ENCODE measurements at places on chromosomes 5 and 9. TPM values are rescaled to one million over a fixed set of nuclear protein-coding genes. Genes with fewer than 3 reads are reported as not detected.
A peak's percentile ranks its signal among the peaks of the same experiment; 100 is the strongest.

DNA sequence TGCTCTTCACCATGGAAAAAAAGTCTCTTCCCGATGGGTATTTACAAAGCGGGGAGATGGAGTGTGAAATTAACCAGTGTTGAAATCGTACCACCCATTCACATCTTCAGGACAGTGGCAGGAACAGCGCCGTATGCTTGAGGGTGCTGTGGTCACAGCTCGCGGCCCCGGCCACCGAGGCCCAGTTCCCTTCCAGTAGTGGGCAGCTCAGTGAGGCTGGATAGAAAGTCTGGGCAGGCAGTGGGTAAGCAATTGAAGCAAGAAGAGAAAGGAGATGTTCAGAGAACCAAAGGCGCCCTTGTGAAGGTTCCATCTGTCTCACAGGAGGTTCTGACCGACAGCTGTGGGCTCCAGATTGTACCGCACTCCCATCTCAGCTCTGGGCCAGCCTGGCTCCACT lies 59.1 kb downstream of the SECISBP2 start:
- peak overlapping the region; percentile 53 for H3K27ac ChIP-seq
- H3K4me1 ChIP-seq, result peaks cover 86% of the 10 kb centered on the region
- peaks cover 65% of the 10 kb centered on the region for H3K36me3 ChIP-seq
- no peak for DNase-seq

GRCh38 chr5:14413331-14413750 lies 168.3 kb upstream of the OTULINL start:
- peak overlapping the region; percentile 94 for H3K27ac ChIP-seq
- peaks cover 59% of the 10 kb centered on the region for H3K4me1 ChIP-seq
- H3K4me3 ChIP-seq, result peak overlapping the region; percentile 71

DNA sequence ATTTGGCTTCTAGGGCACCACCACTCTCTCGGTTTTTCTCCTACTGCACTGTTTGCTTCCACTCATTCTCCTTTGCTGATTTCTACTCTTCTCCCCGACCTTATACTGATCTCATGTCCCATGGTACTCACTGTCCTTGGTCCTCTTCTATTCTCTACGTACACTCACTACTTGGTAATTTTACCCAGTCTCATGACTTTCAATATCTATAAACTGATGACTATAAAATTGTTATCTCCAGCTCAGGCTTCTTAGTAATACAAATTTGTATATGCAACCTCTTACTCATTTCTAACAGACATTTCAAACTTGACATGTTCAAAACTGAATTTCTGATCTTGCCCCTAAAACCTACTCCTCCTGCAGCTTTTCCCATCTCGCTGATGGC lies 4.1 kb downstream of the RAPGEF6 start:
- no peaks in the 10 kb centered on the region for H3K27me3 ChIP-seq
- H3K4me3 ChIP-seq, result no peak overlapping the region
- H3K4me1 ChIP-seq, result peaks cover 36% of the 10 kb centered on the region
- H3K36me3 ChIP-seq, result peaks cover 28% of the 10 kb centered on the region

DNA sequence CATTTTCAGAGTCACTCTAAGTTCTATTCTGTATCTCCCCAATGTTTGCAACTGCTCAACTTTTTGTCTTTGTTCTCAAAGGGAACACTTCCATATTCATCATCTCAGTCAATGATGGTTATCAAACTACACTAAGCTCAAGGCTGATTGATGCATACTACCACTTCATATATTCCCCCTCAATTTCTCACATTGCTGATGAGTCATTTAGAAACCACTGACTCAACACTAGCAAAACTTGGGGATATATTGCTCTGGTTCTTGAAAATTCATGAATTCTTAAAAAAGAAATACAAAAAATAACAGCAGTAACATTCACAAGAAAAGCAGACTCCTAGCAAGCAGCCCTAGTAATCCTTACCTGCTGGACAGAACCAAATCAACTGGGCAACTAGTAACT lies 52.2 kb downstream of the ABHD17B start:
- peaks cover 11% of the 10 kb centered on the region for H3K4me1 ChIP-seq
- H3K4me3 ChIP-seq, result no peak overlapping the region
- DNase-seq, result no peak

DNA sequence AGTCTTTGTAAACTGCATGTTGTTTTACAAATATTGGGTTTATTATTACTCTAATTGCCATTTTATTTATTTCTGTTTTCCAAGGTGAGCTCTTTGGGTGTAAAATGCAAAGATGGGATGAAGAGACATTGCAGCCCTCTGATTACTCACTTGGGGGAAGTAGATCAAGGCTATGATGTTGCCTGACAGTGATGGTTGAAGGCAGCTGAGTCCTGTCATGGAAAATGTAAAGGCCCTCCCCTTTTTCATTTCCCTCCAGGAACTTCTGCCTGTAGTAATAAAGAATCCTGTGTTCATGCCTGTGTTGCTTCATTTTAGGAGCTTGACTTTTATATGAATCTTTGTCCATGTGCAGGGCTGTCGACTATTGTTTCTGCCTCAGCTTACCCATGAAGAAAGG lies 605.4 kb upstream of the CLINT1 start:
- H3K4me3 ChIP-seq, result no peak overlapping the region
- H3K27me3 ChIP-seq, result no peaks in the 10 kb centered on the region
- no peaks in the 10 kb centered on the region for H3K36me3 ChIP-seq
- DNase-seq, result no peak
- no peak overlapping the region for H3K27ac ChIP-seq

DNA sequence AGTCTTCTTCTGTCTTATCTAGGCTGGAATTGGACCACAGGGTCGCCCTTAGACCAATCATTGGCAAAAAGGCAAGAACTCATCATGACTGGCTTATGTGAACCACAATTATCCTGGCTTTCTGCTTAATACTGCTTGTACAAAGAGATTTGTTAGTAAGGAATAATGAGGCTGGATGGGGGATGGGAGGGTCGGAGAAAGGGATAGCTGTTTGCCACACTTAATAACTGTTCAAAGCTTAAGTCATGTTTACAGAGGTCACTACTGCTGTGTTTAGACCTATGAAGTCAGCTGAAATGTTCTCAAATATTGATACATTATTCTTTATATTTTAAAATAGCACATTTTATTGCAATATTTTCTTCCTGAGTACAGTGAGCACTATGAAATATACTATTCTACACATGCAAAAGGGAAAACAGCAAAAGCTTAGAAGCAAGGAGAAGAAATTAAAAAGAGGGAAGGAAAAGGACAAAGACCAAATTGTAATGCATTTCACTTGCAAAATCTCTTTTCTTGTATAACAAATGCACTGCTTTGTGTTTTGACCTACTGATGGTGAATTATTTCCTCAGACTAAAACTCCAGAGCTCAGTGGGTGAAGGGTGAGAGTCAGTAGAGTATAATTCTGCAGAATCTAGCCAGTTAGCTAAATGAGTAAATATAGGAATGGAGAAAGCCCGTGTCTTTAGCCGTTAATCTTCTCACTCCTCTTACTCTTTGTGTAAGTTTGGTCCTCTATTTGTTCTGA lies 404.9 kb upstream of the ZNF608 start:
- H3K27ac ChIP-seq, result no peak overlapping the region
- H3K4me1 ChIP-seq, result no peaks in the 10 kb centered on the region
- H3K4me3 ChIP-seq, result no peak overlapping the region
- DNase-seq, result no peak

DNA sequence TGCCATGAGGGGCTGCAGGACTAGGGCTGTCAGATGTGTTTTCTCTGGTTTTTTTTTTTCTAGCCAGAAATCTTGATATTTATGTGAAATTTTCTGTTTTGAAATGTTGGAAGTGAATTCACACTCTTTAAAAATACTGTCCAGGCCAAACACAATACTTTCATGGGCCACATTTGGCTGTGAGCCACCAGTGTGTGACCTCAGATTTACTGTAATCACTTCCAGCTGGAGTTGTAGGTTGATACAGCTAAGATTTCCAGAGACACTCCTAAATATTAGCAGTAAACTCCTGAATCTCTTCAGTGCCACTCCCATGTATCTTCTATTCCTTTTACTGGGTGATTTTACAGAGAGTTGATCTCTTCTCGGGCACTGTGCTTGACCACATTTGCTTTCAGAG lies 92.2 kb upstream of the CKMT2 start:
- no peaks in the 10 kb centered on the region for H3K4me1 ChIP-seq
- no peak for DNase-seq
- H3K36me3 ChIP-seq, result peaks cover 8% of the 10 kb centered on the region
- H3K27ac ChIP-seq, result no peak overlapping the region
- H3K4me3 ChIP-seq, result no peak overlapping the region
- H3K27me3 ChIP-seq, result no peaks in the 10 kb centered on the region

GRCh38 chr9:8832955-8833354 lies 1033.4 kb upstream of the DMAC1 start:
- H3K4me3 ChIP-seq, result no peak overlapping the region
- no peaks in the 10 kb centered on the region for H3K27me3 ChIP-seq
- H3K27ac ChIP-seq, result no peak overlapping the region
- H3K36me3 ChIP-seq, result no peaks in the 10 kb centered on the region
- no peaks in the 10 kb centered on the region for H3K4me1 ChIP-seq

DNA sequence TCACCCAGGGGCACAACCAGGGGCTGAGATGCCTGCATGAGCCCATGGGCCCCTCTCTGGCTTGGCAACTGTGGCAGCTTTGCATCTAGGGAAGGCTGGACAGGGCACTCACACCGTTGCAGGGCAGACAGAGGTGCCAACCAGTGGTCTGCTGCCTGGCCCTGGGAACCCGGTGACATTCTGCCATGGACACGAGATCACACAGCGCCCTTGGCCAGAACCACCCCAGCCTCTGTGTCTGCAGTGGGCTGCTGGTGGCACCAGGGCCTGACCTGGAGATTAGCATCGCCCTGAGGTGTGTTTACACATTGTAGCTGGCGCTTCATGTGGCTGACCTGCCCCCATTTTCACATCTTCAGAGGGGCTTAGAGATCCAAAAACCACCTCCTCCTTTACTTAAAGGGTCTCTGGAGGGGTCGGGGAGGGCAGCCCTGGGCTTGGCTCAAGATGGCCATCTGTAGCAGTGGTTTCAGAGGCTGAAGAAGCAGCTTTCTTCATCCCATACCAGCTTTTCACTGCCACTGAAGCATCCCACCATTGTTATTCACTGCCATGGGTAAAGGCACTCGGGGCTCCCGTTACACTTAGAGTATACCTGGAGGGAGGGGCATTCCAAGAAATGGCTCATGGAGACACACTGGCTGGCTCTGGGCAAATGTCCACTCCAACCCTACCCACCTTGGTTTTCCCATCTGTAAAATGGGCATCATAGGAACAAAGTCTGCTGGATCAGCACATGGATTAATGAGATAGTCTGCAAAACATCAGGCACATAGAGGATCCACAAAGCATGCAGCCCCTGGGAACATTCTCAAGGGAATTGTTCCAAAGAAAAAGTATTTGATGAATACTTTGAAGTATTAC lies 11.4 kb downstream of the DCANP1 start:
- no peaks in the 10 kb centered on the region for H3K4me1 ChIP-seq
- H3K27me3 ChIP-seq, result peaks cover 15% of the 10 kb centered on the region
- peak; percentile 14 for DNase-seq
- H3K4me3 ChIP-seq, result no peak overlapping the region

Gene CDC25C
- total RNA-seq, result 15.0 TPM

Gene YTHDC2
- 30.3 TPM for total RNA-seq

Gene GMCL2
- total RNA-seq, result not detected
